ENCODE measurements at places on chromosomes 3 and 15.

DNA sequence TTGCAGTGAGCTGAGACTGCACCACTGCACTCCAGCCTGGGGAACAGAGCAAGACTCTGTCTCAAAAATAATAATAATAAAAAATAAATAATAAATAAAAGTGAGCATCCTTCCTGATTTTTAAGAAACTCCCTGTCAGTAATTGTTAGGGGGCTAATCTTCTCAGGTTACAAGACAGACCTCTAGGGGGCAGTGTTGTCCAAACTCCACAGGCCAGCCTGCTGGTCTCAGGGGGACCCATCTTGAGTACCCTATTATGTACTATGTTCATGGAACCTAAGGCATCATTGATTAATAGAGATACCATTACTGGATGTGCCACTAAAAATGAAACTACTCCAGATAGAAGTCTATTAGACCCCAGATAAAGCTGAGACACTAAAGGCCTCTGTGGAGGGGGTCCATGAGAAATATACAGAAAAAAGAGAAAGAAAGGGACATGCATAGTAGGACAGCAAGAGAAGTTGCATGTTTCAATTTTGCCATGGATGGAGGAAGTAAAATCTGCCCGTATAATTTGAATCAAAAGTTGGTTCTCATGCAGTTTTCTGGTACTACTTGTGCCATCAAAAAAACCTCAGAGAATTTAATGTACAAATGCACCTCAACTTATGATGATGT, 85.5 kb upstream of the CDV3 start:
- DNase-seq: no peak

- no peak for DNase-seq
Measured at GRCh38 chr3:86982883-86983282, 8.1 kb downstream of the VGLL3 start.

DNA sequence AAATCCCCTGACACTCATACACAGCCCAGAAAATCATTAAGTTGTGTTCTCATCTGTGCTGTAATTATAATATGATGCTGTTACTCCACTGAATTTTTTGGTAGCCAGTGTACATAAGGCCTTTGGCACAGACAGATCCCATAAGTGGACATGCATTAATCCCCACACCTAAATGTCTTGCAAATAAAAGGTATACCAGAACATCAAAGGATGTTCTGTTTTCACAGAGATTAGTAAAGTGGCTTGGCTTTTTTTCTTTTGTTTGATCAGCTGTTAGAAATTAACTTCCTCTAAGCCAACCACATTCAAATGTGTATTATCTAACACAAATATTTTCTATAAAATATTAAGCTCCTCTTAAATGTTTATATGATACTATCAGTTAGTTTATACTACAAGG, 2.7 kb downstream of the SST start:
- peak; percentile 42 for DNase-seq

DNA sequence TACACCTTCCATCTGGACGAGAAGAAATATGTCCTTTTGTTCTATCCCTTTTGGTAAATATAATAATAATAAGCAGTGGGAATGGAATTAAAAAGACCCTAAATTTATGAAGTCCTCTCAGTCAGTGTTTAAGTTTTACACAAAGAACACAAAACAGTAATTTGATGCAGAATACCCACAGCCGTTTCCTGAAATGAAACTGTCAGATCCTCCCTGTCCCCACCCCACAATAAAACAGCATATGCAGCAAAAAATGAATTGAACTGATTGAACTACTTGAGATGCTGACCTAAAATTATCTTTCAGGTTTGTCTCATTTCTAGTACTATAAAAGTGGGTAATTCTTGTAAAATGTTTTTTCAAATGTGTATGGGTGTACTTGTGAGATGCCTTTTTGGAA, 2.2 kb upstream of the LRIG1 start:
- DNase-seq: no peak

DNA sequence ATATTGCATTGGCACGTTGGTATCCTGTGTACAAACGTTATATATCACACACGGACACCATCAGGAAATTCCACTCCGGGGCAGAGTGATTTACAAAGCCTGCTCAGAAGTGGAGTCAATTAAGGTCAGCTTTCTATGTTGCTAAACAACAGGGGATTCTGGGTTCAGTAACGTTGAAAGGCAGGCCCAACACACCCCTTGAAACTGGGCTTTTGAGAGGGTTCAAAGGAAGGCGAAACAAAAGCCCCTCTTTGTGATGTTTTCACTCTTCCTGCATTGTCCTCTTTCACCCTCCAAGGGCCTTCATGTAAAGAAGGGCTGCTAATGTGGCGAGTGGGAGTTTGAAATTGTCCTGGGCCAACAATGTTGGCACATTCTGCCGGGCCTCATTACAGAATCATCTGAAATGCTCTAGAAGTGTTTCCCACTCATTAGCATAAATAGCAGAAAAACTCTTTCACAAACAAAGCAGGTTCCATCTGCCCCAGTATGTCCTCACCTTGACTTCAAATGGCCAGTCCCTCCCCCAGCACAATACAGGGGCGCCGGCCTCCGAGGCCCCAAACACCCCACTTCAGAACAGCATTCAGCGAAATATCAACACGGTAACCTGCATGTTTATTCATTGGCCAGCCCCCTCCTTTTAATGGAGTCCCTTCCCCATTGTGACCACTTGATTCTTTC, 76.4 kb downstream of the HES1 start:
- no peak for DNase-seq

DNA sequence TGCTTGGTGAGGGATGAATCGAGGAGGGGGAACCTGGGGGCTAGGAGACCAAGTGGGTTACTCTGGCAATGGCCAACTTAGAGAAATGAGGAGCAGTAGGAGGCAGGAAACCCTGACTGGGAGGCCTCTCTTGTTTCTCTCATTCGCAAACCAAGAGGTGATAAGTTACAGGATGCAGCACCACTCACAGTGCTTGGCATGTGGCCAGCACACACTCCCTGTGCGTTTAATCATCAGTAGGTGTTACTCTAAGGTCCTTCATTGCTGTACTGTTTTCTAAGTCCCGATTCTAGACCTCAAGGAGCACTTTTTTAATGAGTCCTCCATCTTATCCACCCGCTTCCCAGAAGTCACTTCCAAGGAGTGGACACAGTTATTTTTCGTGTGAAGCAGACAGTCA, 314.1 kb upstream of the TRIM42 start:
- no peak for DNase-seq

DNA sequence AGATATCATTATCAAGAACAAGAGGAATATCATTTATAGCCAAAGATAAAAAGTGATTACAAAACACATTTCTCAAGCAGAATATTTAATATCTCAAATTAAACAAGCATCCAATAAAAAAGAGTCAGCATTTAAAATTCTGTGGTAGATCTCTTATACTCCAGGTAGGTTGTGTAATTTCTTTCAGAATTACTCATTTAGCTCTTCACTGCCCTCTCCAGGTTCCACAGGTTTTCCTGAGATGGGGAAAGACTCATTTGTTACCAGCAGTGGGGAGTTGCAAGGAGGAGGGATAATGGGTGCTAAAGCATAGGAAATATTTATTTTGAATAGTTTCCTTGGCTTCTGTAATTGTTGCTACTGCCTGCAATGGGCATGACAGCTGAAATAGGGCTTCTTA, 83.1 kb upstream of the RASGRP1 start:
- DNase-seq: no peak

GRCh38 chr15:68413363-68414205, 18.4 kb downstream of the ITGA11 start:
- DNase-seq: no peak

DNA sequence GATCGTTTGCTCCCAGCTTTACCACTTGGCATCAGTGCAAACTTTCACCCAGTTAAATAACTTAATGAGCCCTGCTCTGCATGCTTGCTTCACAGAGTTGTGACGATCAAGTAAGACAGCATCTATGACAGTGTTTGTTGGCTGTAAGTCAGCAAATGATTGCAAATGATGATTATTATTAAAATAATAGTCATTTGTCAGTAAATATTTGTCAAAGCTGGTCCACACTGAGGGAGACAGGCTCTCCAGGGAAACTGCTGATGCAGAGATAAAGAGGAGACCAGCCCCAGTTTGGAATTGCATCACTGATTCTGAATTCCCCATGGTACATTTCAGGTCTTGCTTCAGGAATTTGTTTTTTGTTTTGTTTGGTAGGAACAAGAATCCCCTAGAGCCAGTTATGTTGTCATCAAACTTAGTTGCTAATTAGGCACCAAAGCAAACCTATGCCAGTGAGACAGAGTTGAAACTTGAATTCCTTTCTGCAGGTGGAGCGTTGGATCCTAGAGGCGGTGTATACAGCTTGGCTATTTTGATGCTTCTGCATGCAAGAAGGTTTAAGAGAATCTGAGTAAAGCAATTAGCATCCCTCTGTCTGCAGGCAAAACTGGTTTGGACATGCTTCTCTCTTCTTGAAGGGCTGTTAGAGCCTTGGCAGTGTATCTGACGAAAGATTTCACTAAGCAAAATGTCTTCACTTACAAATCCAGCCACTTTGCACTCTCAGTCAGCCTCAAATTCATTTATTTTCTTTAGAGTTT, 338.6 kb upstream of the TPRG1 start:
- DNase-seq: no peak

DNA sequence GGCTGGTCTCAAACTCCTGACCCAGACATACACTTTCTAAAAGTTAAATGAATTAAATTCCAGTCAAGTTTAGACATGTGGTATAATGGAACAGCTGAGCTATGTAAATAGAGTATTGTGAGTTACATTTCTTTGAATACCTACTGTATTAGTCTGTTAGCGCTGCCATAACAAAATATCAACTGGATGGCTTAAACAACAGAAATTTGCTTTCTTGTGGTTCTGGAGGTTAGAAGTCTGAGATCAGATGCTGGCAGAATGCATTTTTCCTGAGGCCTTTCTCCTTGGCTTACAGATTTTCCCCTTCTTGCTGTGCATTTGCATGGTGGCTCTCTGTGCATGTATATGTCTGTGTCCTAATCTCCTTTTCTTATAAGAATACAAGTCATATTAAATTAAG, 101.5 kb upstream of the TGFBR2 start:
- no peak for DNase-seq

- no peak for DNase-seq
Measured at GRCh38 chr3:99634881-99635280, 3.5 kb upstream of the COL8A1 start.

DNA sequence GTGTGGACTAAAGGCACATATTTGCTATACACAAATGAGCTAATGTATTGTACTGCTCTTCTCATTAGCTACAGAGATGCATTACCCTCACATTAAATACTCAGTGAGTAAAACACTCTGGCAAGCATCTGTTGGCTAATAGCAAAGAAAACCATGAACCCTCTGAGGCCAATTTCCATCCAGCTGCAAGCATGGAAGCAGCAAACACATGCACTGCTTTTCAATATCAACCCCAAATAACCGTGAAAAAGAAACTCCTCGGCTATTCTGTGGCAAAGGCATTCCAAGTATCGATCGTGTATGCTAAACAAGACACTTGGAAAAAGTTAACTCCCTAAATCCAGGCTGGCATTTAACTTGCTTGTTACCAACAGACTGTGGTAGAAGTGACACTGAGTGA, 67.0 kb downstream of the PEAK1 start:
- DNase-seq: no peak

- DNase-seq: no peak
Measured at GRCh38 chr3:158768361-158768787, 33.5 kb upstream of the MFSD1 start.

- no peak for DNase-seq
Measured at GRCh38 chr3:15356176-15356575, 23.8 kb upstream of the SH3BP5 start.

DNA sequence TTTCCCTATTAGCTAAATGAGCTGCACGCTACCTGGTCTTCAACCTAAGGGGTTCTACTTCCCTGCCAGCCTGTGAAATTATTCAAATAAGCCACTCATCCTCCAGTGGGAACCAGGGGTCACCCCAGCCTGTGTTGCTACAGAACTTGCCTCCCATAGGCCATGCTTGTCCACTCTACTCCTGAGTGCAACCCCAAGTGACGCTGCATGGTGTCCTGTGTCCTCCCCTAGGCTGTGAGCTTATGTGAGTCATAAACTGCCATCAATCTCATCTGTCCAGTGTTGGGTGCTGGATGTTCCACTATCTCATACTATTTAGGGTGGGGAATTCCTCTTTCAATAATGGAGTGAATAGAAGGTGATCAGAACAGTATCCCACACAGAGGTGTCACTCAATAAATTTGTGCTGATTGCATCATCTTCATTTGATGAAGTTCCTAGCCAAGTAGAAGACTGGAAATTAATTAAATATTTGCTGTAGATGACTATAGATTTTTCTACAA, 49.8 kb upstream of the SSR3 start:
- DNase-seq: no peak

- no peak for DNase-seq
Measured at GRCh38 chr3:147915057-147915456, 505.9 kb downstream of the ZIC1 start.

DNA sequence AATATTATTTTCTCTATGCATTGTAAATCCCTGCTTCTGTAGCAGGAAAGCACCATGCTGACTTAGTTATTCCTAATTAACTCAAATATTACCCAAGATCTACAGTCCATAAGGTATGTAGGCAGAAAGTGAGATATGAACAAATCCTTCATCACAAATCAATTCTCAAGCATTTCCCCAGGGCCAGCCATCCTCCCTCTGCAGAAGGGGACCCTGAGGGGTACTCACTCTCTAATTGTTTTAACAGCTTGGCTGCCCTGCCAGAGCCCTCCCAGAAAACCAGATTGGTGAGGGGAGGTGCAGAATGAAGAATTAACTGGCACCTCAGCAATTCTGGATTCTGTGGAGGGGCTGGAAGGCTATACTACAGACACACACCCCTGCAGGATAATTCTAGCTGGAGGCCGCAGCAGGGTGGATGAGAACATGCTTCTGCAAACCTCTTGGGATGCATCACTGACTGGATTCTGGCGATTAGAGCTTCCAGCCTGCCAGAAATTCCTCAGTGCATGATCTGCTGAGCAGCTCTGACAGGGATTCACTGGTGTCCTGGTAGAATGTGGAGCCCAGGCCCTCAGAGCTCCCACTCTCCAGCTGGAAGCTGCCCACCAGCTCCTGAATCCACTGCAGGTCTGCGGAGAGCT, 88.6 kb upstream of the HERC1 start:
- no peak for DNase-seq

Data from NCI-H2029 treated with DMSO at 0.1 percent for 48 hours (cell line).